CD8-positive, alpha-beta memory T cell (primary cell): ENCODE measurements at places on chromosomes 5 and 9. TPM values are rescaled to one million over a fixed set of nuclear protein-coding genes. Genes with fewer than 3 reads are reported as not detected.

DNA sequence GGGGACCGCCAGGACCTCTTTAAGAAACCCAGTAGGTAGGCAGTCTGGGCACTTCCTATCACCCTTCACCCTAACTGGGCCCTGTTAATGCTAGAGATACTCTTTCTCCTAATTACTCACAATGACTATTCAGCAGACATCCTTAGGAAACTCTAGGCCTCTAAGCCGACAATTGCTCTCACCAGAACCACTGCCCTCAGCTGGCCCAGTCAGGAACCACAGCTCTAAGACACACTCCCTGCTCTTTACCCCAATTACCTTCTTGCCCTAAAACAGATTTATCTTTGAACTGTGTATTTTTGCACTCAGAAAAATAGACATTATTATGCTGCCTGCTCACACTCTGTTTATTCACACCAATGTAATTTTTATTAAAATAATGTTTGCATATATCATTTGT is 432.6 kb upstream of the SLC30A5 start:
- no peak for DNase-seq

- no peak for DNase-seq
Observed at GRCh38 chr5:1069720-1070088, 42.2 kb downstream of the SLC12A7 start.

DNA sequence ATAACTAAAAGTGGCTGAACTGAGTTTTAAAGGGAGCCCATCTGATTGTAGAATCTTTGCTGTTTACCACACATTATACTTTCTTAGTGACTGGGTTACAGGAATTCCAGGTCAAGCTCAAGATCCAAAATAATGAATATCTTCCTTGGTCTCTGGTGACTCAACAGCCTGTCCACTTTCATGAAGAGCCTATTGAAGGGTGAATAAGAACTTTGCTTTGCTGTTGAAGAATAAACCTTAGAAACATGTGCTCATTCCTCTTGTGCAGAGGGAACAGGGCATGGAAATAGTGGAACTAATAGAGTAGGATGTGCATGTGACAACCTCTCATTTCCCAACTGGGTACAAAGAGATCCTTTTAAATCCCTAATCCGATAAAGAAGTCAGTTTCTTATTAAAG is 21.4 kb downstream of the ALDH1A1 start:
- no peak for DNase-seq

DNA sequence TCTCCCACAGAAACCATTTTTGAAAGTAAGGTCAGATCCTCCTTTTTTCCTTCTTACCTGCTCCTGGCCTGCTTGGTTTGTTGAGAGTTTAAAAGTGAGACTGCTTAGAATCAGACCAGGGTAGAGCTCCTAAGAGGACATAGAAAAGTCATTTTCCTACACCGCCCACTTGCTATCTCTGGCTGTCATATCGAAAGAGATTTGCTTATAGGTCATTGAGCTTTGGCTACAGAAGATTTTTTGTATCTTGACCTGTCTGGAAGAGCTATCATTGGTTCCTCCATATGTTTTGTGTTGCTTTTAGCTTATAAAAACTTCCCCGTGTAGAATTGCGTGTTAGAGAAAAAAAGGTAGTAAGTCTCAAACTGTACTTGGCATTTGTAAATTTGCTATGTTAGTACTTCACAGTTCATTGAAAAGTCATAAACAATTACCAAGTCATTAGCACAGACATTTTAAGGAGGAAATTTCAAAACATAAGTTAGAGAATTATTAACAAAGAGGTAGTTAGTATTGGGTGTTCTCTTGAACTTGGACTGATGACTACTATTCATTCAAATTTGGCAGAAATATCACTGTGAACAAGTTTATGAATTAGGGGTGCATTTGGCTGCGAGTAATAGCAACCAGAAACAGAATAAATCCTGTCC is 96.6 kb downstream of the MAN2A1 start:
- DNase-seq = no peak

DNA sequence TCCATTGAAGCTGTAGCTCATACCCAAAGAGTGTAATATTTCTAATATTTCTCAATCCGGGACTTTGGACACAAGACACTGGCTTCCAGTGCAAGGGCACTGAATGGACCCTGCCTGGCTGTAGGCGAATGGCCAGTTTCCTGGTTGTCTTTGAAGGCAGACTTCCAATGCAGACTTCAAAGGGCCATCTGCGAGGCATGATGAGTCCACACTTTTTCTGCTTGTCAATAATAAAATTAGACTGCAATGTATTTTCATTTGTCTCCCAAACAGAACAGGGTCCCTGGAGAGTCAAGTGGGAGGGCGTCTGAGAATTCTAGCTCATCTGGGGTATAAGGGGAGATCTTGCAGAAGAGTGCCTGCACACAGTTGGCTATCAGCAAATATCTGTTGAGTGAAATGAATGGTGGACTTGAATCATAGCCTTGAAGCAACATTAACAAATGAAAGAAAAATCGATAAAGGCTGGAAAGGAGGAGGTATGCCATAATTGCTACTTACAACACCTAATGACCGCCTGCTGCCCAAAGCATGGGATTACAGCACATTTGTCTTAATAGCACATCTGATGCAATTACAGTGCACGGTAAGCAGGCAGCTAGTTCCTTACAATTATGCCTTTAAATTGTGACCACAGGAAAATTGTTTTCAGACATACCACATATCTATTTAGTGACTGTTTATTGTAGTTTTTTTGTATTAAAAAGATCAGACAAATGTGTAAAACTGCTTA is 137.5 kb downstream of the ARHGEF28 start:
- no peak for DNase-seq

DNA sequence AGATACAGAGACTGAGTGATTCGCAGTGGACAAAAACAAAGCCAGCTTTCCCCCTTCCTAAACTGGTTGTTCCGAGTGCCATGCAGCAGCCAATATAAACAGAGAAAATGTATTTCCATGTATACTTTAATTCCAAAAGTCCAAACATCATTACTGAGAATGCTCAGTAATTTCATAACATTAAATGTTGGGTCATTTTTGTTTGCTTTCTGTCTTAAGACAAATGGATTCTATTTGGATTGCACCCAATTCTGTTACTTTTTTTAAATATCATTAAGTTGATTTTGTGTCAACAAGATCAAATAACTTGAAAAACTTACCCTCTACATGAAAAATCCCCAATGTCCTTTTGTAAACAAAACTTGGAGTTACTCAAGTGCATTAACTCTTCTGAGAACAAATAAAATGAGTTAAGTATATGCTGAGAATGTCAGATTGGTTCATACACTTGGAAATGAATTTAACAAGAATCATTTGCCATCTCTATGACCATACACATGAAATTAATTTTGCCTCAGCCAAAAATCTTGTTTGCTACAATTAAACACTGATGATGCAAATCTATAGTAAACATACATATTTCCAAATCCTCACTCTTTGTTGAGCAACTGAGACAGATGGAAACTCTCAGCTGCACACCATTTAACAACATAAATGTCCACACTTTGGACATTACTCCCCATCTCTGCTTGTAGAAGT is 19.4 kb downstream of the LURAP1L start:
- DNase-seq = no peak

- DNase-seq = no peak
Observed at GRCh38 chr5:44622331-44622730, 186.4 kb upstream of the MRPS30 start.

- no peak for DNase-seq
Observed at GRCh38 chr5:31983851-31984250, 190.3 kb downstream of the GOLPH3 start.

DNA sequence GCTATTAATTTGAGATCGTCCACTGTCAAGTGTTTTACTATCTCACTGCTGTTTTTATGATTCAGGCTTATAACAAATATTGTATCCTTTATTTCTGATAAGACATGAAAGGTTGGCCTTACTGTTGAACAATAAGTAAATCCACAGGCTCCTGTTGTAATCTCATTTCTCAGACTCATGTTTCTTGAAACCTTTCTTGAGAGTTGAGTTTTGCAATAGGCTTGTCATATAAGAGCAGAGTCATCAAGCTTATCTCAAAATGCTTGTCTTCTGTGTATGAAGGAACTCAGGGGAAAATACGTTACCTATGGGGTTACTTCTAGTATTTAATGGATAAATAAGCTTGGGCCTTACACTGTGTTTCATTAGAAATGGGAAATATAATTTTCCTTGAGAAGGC is 9.2 kb upstream of the TLX3 start:
- DNase-seq = no peak

- DNase-seq = no peak
Observed at GRCh38 chr9:37329576-37329975, 92.9 kb upstream of the GRHPR start.

DNA sequence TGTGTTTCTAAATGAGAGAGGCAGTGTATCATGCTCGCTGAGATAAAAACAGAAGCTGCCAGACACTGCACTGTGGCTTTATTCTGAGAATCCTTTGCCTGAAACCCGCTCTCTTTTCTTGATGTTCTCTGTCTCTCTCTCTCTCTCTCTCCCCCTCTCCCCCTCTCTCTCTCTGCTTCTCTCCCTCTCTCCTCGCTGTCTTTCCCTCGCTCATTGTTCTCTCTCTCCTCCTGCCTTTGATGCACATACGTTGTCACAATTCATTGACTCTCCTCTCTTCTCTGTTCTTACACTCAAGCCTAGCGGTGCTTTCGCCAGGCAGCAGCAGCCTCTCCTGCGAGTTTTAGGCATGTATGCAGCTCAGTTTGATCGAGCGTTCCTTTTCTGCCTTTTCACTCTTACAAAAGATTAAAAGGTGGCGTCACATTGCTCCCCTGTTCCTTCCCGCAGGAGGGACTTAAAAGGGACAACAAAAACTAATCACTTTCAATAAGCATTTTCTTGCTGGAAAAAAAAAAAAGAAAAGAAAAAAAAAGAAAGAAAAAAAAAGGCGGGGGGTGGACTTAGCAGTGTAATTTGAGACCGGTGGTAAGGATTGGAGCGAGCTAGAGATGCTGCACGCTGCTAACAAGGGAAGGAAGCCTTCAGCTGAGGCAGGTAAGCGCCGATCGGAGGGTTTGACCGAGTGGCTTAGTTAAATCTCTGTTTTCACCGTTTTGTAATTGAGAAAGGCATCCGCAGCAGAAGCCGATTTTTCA is 717.9 kb upstream of the WWC1 start:
- DNase-seq = no peak

DNA sequence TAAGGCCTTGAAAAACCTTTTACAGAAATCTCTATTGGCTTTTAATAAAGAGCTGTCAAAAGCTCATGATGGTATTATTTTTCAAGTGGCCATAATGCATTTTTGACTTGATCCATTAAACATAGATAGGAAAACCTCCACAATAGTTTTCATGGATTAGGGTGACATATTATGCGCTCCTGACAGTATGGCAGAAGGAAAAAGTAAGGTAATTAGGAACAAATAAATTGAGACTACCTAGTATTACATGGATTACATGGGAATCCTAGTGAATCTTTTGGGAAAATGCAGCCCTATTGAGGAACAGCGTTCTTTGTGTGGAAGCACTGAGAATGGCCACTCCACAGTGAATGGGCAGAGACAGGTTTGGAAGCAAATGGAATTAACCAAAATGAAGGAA is 171.2 kb downstream of the TRPM3 start:
- DNase-seq = no peak

- no peak for DNase-seq
Observed at GRCh38 chr9:89978185-89978584, 373.4 kb downstream of the GADD45G start.

DNA sequence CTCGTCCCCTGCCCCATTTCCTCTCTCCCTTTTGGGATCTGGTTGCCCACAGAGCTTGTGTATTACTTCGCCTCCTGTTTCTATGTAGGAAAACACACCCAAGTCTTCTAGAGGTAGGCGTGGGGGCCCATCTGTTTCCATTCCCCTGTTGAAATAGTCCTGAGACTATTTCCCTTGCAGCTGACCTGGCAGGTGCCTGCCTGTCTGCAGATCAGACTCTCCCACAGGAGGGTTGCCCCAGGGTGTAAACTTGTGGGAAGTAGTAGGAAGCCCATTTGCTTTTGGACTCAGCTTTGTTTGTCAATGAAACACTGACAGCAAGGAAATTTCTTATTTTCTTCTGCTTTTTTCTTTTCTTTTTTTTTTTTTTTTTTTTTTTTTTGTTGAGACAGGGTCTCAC is 16.3 kb upstream of the GARNL3 start:
- DNase-seq = no peak

- no peak for DNase-seq
Observed at GRCh38 chr9:126734877-126735276, 70.0 kb upstream of the ZBTB43 start.

- no peak for DNase-seq
Observed at GRCh38 chr5:156327296-156327695, 332 bp downstream of the SGCD start.

GRCh38 chr5:74120585-74120984 is 494.6 kb downstream of the ARHGEF28 start:
- DNase-seq = no peak

- DNase-seq = no peak
Observed at GRCh38 chr5:145244788-145245187, 590.4 kb downstream of the PRELID2 start.

GRCh38 chr9:120066315-120066714 is 513.7 kb downstream of the CDK5RAP2 start:
- DNase-seq = no peak

- DNase-seq = no peak
Observed at GRCh38 chr9:136083558-136084062, 11.5 kb downstream of the NACC2 start.

The SV2C gene
- not detected for total RNA-seq

The CCNO gene
- 0.20 TPM for total RNA-seq

The TSTD2 gene
- total RNA-seq = 14.7 TPM

The FRRS1L gene
- total RNA-seq = not detected

The NDUFS4 gene
- total RNA-seq = 59.3 TPM

The HEMGN gene
- total RNA-seq = 0.31 TPM

The PRPF4 gene
- 69.5 TPM for total RNA-seq

The TRPM6 gene
- not detected for total RNA-seq

The GRXCR2 gene
- not detected for total RNA-seq

The TAF11L11 gene
- total RNA-seq = not detected

The PNPLA7 gene
- total RNA-seq = 2.0 TPM

The SURF2 gene
- total RNA-seq = 34.9 TPM
